Activated CD4-positive, alpha-beta T cell treated with anti-CD3 and anti-CD28 coated beads for 36 hours (primary cell): ENCODE measurements at places on chromosomes 5 and 9.

GRCh38 chr5:119301906-119302305 is 53.9 kb upstream of the TNFAIP8 start:
- H3K4me1 ChIP-seq, result peaks cover 87% of the 10 kb centered on the region
- H3K27ac ChIP-seq, result peak overlapping the region; percentile 84
- H3K4me3 ChIP-seq, result peak overlapping the region; percentile 12
- no peaks in the 10 kb centered on the region for H3K27me3 ChIP-seq
- H3K36me3 ChIP-seq, result peaks cover 15% of the 10 kb centered on the region
- DNase-seq, result no peak

- H3K4me3 ChIP-seq, result peak overlapping the region; percentile 74
- H3K4me1 ChIP-seq, result peaks cover 35% of the 10 kb centered on the region
- H3K27ac ChIP-seq, result no peak overlapping the region
- H3K36me3 ChIP-seq, result peaks cover 4% of the 10 kb centered on the region
- peaks cover 60% of the 10 kb centered on the region for H3K27me3 ChIP-seq
These were observed 3.6 kb upstream of the PAX5 start for GRCh38 chr9:37037503-37038301.

GRCh38 chr9:7780261-7780988 is 19.2 kb downstream of the DMAC1 start:
- no peaks in the 10 kb centered on the region for H3K4me1 ChIP-seq
- no peak overlapping the region for H3K4me3 ChIP-seq
- no peak for DNase-seq

- H3K27ac ChIP-seq, result no peak overlapping the region
- H3K36me3 ChIP-seq, result no peaks in the 10 kb centered on the region
- H3K27me3 ChIP-seq, result peaks cover 3% of the 10 kb centered on the region
- DNase-seq, result no peak
These were observed 428.6 kb downstream of the SPOCK1 start for GRCh38 chr5:137070521-137070920.

- no peak for DNase-seq
- H3K36me3 ChIP-seq, result no peaks in the 10 kb centered on the region
- H3K27ac ChIP-seq, result peak overlapping the region; percentile 77
- peaks cover 46% of the 10 kb centered on the region for H3K4me1 ChIP-seq
- H3K27me3 ChIP-seq, result no peaks in the 10 kb centered on the region
- peak overlapping the region; percentile 4 for H3K4me3 ChIP-seq
These were observed 128.4 kb downstream of the SNX18 start for GRCh38 chr5:54645882-54646355.

- peaks cover 3% of the 10 kb centered on the region for H3K36me3 ChIP-seq
- H3K4me1 ChIP-seq, result peaks cover 60% of the 10 kb centered on the region
- DNase-seq, result no peak
- H3K27me3 ChIP-seq, result no peaks in the 10 kb centered on the region
- no peak overlapping the region for H3K4me3 ChIP-seq
- peak overlapping the region; percentile 74 for H3K27ac ChIP-seq
These were observed 11.8 kb upstream of the CD180 start for GRCh38 chr5:67208403-67208802.

DNA sequence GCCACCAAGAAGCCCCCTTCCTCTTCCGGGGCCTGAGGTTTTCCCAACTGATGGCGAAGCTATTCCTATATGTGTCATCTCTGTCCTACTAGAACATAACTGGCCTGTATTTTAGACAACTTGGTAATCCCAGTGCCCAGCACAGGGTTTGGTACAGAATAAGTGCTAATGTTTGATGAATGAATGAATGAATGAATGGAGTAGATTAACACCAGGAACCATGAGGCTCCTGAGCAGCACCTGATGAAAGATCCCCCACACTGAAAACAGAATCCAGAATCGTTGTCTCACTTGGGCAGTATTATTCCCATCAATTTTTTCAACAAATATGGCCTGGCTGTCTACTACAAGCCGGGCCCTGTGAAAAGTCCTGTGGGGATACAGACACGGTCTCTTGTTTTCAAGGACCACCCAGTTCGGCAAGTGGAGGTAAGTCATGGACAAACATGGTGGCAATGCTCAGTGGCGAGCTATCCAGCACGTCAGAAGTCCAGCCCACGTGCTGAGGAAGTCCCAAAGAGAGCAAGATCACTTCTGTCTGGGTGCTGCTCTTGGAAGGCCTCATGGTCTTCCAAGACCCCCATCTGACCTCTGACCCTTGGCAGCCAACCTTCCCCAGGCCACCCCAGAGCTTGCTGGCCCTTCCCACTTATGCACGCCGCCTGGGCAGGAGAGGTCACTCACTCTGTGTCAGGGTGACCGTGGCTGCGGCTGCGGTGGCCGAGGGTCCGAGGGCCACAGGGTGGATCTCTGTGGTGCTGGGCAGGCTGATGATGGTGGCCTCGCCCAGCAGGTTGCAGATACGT is 1.0 kb downstream of the NAIF1 start:
- peaks cover 20% of the 10 kb centered on the region for H3K36me3 ChIP-seq
- H3K4me1 ChIP-seq, result peaks cover 52% of the 10 kb centered on the region
- no peak overlapping the region for H3K4me3 ChIP-seq
- DNase-seq, result no peak
- no peaks in the 10 kb centered on the region for H3K27me3 ChIP-seq
- no peak overlapping the region for H3K27ac ChIP-seq

- no peak for DNase-seq
- H3K27me3 ChIP-seq, result peaks cover 4% of the 10 kb centered on the region
- no peak overlapping the region for H3K27ac ChIP-seq
These were observed 212.4 kb downstream of the DTWD2 start for GRCh38 chr5:118775790-118776499.

DNA sequence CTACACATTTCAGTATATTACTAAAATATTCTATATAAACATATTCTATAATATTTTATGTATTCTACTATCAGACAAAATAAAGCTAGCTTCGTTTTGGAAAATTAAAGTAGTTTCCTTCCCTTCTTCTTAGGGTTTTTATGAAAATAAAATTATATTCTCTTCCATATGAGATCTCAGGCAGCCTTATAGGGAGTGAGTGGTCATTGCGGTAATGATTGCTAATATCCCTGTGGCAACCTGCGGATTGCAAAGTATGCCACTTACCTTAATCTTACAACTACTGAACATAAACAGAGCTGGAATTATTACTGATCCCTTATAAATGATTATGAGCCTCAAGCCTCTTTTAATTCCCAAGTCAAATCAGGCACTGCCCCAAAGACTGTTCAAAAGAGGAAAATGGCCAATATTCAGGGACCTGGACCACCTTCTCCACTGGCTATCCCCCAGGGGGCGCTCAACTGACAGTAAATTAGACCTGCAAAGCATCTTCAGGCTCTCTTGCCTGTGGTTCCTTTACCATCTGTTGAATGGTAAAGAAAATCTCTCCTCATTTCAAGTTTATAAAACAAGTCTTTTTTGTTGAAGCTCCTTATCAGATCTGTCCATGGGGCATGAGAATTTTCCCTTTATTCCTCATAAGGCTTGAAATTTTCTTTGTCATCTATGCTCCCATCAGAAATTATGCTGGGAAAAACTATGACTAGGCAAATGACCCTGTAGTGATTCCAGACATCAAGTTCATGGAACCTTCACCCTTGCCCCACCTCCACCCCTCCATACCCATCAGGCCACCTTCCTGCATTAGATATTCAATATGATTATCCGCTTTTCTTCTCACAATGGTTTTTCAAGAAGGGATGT is 163.9 kb downstream of the CEMIP2 start:
- H3K36me3 ChIP-seq, result no peaks in the 10 kb centered on the region
- no peak overlapping the region for H3K27ac ChIP-seq

DNA sequence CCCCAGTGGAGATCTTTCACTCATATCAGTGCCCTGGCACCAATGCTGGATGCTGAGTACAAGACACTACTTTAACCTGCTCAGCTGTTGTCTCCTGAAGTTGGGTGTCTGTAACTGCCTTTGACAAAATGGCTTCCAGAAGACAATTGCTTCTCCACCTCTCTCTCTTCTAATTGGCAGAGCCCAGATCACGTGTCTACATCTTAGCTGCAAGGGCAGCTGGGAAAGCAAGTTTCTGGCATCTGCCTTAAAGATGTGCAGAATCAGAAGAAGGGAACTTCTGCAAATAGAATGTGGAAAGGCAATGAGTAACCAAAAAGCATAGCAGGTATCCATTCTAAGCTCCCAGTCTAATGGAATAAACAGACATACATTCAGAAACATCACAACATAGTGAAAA is 81.1 kb downstream of the PDZD2 start:
- H3K4me1 ChIP-seq, result no peaks in the 10 kb centered on the region
- H3K36me3 ChIP-seq, result no peaks in the 10 kb centered on the region
- peaks cover 2% of the 10 kb centered on the region for H3K27me3 ChIP-seq
- no peak for DNase-seq

GRCh38 chr5:94540856-94541494 is 77.4 kb downstream of the KIAA0825 start:
- H3K36me3 ChIP-seq, result peaks cover 11% of the 10 kb centered on the region
- H3K4me3 ChIP-seq, result no peak overlapping the region
- no peaks in the 10 kb centered on the region for H3K4me1 ChIP-seq
- no peak for DNase-seq
- H3K27ac ChIP-seq, result no peak overlapping the region

DNA sequence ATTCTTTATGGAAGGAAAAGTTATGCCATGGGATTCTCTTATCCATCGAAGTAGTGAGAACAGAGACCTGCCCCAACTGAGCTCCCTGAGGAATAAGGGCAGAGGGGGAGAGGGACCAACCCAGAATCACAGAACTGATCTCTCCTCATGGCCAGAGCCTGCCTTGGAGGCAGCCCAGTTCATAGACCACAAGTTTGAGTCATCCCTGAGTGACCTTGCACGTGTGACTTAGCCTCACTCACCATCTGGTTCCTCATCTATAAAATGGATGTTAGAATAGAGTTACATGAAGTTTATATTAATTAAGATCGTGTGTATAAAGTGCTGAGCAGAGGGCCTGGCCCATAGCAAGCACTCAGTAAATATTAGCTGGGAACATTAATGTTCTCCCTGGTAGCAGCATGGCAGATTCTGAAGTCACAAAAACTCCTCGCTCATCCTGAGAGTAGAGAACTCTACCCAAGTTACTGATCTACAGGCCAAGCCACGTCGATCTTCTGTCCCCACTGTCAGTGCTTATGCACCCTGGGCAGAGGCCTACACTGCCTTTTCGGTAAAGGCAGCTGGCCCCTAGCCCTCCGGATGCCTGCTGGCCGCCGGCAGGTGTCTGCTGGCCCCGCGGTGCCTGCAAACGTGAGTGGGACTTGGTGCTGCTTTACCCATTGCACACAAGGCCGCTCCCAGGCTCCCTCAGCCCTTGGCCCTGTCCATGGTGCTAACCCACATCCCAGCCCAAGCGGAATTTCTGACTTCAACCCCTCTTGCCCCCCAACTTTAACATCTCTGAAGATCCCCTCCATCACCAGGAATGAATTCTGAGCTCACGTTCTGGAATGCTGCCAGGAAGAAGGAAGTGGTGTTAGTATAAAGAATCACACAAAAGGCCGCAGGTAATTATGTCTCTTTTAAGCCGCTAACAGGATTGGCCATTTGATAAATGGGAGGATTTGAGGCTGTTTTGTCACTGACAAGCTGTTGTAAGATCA is 61.1 kb upstream of the ARAP3 start:
- H3K27me3 ChIP-seq, result peaks cover 26% of the 10 kb centered on the region
- no peak overlapping the region for H3K4me3 ChIP-seq
- H3K27ac ChIP-seq, result no peak overlapping the region
- peak; percentile 44 for DNase-seq
- H3K4me1 ChIP-seq, result no peaks in the 10 kb centered on the region

- no peak for DNase-seq
- H3K36me3 ChIP-seq, result no peaks in the 10 kb centered on the region
- no peak overlapping the region for H3K4me3 ChIP-seq
- H3K4me1 ChIP-seq, result no peaks in the 10 kb centered on the region
- no peak overlapping the region for H3K27ac ChIP-seq
These were observed 13.1 kb downstream of the PALM2AKAP2 start for GRCh38 chr9:109792951-109793546.

DNA sequence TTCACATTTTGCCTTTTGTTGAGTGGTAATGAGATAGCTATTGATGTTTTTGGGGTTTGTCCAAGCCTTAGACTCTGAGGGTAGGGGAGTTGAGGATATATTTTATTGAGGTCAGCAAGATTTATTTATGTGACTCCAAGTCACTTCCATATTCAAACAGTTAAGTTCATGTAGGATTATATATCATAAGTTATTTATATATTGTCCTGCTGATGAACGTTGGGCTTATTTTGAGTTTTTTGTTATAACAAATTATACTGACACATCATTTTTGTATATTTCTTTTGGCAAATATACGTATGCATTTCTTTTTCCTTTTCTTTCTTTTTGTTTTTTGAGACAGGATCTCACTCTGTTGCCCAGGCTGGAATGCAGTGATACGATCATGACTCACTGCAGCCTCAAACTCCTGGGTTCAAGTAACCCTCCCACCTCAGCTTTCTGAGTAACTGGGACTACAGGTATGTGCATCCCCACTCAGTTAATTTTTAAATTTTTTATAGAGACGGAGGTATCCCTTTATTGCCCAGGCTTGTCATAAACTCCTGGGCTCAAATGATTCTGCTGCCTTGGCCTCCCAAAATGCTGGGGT is 23.5 kb upstream of the IL12B start:
- DNase-seq, result no peak
- peaks cover 2% of the 10 kb centered on the region for H3K27me3 ChIP-seq
- no peaks in the 10 kb centered on the region for H3K36me3 ChIP-seq
- no peak overlapping the region for H3K27ac ChIP-seq
- H3K4me3 ChIP-seq, result no peak overlapping the region

GRCh38 chr9:19231126-19231903 is 822 bp downstream of the DENND4C start:
- no peaks in the 10 kb centered on the region for H3K27me3 ChIP-seq
- peaks cover 16% of the 10 kb centered on the region for H3K4me1 ChIP-seq
- H3K4me3 ChIP-seq, result no peak overlapping the region
- H3K36me3 ChIP-seq, result no peaks in the 10 kb centered on the region
- H3K27ac ChIP-seq, result no peak overlapping the region

DNA sequence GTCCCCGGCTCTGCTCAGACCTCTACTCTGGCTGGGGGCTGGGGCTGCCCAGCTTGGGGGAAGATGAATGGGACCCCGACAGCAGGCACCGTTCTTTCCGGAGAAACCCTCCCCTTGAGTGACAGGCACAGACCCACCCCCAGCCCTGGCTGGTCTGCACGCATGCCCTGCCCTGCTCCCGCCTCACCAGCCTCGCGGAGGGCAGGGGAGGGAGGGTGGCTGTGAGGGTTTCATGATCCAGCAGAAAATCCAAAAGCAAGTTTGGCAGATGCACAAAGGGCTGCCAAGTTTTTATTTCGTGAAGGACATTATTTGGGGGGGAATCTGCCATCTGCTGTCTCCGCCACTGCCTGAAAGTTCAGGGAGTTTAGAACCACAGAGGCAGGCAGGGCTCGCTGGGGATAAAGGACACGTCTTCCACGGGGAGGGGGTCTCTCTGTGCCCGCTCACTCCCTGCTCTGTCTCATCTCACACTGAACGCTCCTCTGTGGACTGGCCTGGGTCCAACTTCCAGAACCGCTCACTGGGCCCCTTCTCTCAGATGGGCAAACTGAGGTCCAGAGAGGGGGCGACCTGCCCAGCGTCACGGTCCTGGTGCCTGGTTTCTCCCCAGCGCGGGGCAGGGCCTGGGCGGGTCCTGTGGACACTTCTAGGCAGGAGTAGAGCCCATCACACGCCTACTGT is 92.9 kb downstream of the RXRA start:
- H3K36me3 ChIP-seq, result peaks cover 4% of the 10 kb centered on the region
- H3K4me3 ChIP-seq, result no peak overlapping the region
- DNase-seq, result no peak
- no peaks in the 10 kb centered on the region for H3K27me3 ChIP-seq
- H3K27ac ChIP-seq, result no peak overlapping the region

GRCh38 chr5:72194846-72195245 is 87.6 kb downstream of the MAP1B start:
- H3K4me1 ChIP-seq, result peaks cover 10% of the 10 kb centered on the region
- peak; percentile 61 for DNase-seq
- H3K27me3 ChIP-seq, result peaks cover 47% of the 10 kb centered on the region
- no peaks in the 10 kb centered on the region for H3K36me3 ChIP-seq
- peak overlapping the region; percentile 44 for H3K27ac ChIP-seq

GRCh38 chr5:164637931-164638521 is 1132.6 kb downstream of the MAT2B start:
- H3K4me1 ChIP-seq, result no peaks in the 10 kb centered on the region
- H3K27me3 ChIP-seq, result no peaks in the 10 kb centered on the region
- DNase-seq, result no peak
- no peak overlapping the region for H3K4me3 ChIP-seq
